ENCODE measurements at places on chromosomes 2 and 18.

- DNase-seq, result no peak
Observed at GRCh38 chr2:8138923-8139667, 542.8 kb upstream of the ID2 start.

DNA sequence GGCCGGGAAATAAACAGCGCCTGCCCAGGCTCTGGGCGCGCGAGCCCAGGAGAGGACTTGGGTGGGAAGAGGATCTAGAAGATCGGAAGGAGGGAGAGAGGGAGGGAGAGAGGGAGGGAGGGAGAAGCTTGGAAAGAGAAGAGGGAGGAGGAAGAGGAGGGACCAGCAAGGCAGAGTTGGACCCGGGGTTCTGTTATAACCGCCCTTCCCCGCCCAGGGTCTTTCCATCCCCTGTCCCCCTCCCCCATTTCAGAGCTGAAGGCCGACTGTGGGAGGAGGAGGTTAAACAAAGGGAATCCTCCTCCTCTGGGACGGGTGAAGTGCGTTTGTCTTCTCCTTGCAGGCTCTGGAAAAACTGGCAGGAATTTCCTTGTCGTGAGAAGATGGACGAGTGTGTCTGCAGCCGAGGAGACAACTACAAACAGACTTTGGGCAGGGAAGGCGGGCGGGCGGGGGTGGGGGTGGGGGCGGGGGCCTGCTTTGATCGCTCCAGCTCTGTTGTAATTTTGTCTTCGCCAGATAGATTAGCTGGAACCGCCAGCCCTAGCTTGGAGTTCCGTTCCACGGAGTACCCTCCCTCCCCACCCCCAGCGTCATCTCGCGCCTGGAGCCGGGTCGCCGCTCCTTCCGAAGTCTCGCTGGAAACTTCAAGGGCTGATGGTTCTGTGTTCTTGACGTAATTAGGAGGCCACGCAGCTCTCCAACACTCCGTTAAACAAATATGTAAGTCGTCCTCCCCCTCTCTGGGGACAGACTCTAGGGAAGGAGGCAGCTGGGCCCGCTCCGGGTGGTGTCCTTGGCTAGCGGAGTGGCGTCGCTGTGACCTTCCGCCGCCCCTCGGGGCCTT is 6.4 kb upstream of the SP9 start:
- no peak for DNase-seq

- no peak for DNase-seq
Observed at GRCh38 chr2:169968743-169969142, 141.5 kb downstream of the UBR3 start.

DNA sequence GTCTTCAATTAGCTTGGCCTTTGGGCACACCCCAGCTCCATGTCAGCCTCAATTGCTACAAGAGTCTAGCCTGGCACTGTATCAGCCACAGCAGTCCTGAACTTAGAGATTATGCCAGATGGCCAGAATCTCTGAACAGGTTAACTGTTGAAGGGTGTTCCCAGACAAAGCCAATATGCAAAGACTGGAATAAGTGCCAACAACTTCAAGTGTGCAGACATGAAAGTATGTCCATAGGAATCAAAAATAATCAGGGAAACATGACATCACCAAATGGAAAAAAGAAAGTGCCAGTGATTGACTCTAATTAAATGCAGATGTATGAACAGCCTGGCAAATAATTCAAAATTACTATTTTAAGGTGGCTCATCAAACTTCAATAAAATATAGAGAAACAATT is 98.5 kb upstream of the DOCK10 start:
- no peak for DNase-seq

DNA sequence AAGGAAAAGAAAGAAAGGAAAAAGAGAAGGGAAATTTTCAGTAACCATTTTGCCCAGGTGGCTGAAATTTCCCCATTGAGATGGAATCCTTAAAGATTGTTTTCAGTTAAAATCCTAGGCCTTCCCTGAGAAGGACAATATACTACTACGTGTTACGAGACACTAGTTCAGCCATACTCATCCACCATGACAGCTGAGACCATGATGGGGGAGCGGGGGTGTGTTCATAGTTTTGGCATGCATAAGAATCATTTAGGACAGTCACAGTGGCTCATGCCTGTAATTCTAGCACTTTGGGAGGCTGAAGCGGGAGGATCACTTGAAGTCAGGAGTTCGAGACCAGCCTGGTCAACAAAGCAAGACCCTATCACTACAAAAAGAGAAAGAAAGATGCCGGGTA is 28.0 kb downstream of the PLA2R1 start:
- no peak for DNase-seq

GRCh38 chr2:11562476-11562875 is 28.6 kb downstream of the GREB1 start:
- no peak for DNase-seq

GRCh38 chr2:10765914-10766313 is 44.5 kb downstream of the ATP6V1C2 start:
- no peak for DNase-seq

- no peak for DNase-seq
Observed at GRCh38 chr18:77161961-77162360, 29.4 kb upstream of the MBP start.

- DNase-seq, result no peak
Observed at GRCh38 chr2:129673234-129673633, 306.2 kb upstream of the RAB6C start.

DNA sequence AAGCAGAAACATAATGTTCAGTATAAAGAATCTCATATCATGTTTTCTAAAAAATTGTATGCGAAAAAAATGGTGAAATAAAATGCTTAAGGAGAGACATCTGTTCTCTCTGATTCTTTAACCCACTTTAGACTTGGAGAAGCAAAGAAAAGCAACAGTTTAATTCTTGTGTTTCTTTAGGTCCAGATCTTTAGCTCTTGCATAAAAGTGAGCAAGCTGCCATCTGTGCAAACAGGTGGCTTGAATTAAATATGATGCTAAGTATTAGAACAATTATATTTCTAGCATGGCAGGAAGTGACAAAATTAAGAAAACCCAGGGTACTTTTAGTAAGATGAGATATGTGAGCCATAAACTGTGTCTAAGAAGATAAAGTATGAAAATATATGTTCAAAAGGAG is 1038.3 kb downstream of the DPP10 start:
- no peak for DNase-seq

- no peak for DNase-seq
Observed at GRCh38 chr2:220129391-220129790, 502.0 kb downstream of the SLC4A3 start.

DNA sequence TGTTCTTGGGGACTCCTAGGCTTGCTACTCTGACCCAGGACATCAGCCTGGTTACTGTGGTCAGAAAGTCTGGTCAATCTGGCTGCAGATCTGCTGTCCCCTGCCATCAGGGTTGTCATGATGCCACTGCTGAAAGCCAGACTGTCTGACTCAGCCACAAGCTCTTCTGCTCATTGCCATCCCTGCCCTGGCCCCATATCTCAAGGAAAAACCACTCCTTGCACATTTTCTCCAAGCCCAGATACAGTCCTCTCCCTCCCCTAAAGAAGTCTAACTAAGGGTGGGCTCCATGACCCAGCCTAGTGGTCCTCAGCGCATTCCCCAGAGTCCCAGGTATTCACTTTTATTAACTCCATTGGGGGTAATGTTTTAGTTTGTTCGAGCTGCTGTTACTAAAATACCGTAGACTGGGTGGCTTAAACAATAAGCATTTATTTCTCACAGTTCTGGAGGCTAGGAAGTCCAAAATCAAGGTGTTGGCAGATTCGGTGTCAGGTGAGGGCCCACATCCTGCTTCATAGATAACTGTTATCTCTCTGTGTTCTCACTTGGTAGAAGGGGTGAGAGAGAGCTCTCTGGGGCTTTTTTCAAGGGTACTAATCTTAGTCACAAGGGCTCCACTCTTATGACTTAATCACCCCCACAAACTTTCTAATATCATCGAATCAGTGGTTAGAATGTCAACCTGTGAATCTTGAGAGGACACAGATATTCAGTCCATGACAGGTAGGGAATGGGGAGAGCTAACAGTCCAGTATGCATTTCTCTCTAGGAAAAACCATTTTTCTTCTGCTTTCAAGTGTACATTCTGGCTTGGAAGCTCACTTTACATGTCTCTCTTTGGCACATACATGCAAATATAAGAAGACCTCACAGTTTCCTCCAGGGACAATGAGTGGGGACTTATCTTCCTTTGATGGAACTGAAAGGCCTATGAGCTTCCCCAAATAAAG is 94.8 kb upstream of the CXCR4 start:
- DNase-seq, result no peak

GRCh38 chr18:60563082-60563481 is 190.5 kb upstream of the MC4R start:
- DNase-seq, result no peak

DNA sequence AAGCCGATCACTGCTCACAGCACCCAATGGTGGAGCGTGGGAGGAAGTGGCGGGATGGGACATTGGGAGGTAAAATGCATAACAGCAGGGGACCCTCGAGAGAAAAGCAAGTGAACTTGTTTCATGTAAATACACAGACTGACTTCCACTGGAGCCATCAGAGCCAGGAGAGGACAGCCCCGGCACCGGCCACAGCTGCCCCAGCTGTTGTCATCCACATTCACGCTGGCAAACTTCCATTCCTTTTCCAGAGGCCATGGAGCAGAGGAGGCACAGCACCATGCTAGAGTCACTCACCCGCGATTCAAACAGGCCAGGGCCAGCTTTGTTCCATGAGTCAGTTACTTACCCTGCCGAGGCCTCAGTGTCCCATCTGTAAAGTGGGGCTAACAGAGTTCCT is 610.9 kb upstream of the SALL3 start:
- DNase-seq, result no peak

- no peak for DNase-seq
Observed at GRCh38 chr2:226135861-226136548, 663.6 kb downstream of the IRS1 start.

- no peak for DNase-seq
Observed at GRCh38 chr2:107215401-107216350, 329.7 kb upstream of the ST6GAL2 start.

DNA sequence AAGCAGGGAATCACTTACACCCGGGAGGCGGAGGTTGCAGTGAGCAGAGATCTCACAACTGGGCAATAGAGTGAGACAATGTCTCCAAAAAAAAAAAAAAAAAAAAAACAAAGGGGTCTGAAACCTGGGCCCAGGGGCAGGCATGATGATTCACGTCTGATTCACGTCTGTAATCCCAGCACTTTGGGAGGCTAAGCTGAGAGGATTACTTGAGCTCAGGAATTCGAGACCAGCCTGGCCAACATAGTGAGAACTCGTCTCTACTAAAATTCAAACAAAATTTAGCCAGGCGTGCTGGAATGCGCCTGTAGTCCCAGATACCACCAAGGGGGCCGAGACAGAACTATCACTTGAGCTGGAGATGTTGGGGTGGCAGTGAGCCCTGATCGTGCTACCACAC is 30.3 kb downstream of the TEX44 start:
- DNase-seq, result no peak

- DNase-seq, result no peak
Observed at GRCh38 chr18:43919551-43919950, 642.3 kb upstream of the SYT4 start.

- no peak for DNase-seq
Observed at GRCh38 chr2:20961858-20962257, 82.0 kb downstream of the APOB start.

DNA sequence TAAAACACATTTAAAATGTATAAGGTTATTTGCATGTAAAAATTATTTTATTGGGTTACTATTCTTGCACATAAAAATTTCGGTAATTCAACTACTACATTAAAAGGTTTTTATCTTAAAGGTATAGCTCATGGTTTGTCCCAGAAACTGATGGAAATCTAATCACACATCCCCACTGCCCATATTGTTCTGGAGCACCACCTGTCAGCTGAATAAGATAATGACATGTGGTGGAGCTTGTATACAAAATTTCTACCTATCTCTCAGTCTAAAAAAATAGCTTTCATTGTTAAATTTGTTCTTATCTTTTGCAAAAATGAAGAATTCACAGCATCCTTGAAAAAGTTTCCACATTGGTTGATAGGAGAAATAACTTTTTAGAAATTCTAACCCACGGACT is 18.3 kb downstream of the ERBB4 start:
- no peak for DNase-seq

DNA sequence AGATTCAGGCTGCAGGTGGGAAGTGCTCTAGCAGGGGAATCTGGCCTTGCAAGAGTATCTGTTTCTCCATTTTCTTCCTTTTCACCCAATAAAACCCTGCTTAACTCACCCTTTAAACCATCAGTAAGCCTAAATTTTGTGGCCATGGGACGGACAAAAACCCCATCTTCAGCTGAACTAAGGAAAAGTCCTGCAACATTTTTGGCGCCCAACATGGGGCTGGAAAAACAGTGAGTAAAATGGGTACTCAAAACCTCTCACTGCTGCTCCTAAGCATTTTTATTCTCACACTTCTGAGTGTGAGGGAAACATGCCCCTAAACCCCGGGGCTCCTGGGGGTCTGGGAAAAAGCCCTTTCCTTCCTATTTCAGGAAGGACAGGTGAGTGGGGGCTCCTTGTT is 414.3 kb downstream of the ZNF804A start:
- no peak for DNase-seq

GRCh38 chr18:23934252-23934651 is 80.3 kb upstream of the TTC39C start:
- DNase-seq, result no peak

- no peak for DNase-seq
Observed at GRCh38 chr2:219526320-219527075, 12.2 kb downstream of the ASIC4 start.

DNA sequence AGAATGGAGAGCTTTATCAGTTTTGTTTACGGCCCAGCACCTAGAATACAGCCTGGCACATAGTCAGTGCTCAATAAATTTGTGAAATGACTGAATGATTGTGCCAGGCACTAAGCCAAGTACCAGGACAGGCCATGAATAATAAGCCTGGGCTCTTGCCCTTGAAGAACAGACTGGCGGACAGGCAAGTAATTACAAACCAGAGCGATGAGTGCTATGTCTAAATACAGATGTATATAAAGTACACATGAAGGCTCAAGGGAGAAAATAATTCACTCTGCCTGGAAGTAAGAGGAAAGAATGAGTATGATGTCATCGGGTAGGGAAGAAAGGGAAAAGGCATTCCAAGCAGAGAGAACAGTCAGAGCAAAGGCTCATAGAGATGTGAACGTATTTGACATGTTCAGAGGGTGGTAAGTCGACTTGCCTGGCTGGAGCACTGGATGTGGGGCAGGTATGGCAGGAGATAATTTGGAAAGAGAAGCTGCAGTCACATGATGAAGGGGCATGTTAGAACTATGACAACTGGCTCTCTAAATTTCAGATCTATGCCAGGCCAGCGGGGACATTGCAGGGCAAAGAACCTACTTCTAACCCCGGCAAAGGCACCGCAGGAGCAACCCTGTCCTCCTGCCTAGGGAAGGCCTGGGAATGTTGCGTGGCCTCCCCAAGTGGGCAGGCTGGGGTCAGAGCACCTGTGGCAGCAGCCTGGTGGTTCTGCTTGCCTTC is 119.1 kb upstream of the STPG4 start:
- no peak for DNase-seq

- DNase-seq, result no peak
Observed at GRCh38 chr2:16325016-16325975, 340.3 kb downstream of the CYRIA start.

- no peak for DNase-seq
Observed at GRCh38 chr2:155866477-155866876, 466.0 kb downstream of the NR4A2 start.
